Fibroblast of the aortic adventitia (primary cell): ENCODE measurements at places on chromosomes 3 and 15.

GRCh38 chr3:111972891-111973290 lies 5.9 kb upstream of the ABHD10 start:
- DNase-seq = no peak

GRCh38 chr15:76057332-76058000 lies 2.3 kb upstream of the TMEM266 start:
- peak; percentile 66 for DNase-seq

- DNase-seq = no peak
Observed at GRCh38 chr3:112115806-112116383, 17.2 kb downstream of the GCSAM start.

- no peak for DNase-seq
Observed at GRCh38 chr15:41392659-41393058, 9.6 kb downstream of the NDUFAF1 start.

DNA sequence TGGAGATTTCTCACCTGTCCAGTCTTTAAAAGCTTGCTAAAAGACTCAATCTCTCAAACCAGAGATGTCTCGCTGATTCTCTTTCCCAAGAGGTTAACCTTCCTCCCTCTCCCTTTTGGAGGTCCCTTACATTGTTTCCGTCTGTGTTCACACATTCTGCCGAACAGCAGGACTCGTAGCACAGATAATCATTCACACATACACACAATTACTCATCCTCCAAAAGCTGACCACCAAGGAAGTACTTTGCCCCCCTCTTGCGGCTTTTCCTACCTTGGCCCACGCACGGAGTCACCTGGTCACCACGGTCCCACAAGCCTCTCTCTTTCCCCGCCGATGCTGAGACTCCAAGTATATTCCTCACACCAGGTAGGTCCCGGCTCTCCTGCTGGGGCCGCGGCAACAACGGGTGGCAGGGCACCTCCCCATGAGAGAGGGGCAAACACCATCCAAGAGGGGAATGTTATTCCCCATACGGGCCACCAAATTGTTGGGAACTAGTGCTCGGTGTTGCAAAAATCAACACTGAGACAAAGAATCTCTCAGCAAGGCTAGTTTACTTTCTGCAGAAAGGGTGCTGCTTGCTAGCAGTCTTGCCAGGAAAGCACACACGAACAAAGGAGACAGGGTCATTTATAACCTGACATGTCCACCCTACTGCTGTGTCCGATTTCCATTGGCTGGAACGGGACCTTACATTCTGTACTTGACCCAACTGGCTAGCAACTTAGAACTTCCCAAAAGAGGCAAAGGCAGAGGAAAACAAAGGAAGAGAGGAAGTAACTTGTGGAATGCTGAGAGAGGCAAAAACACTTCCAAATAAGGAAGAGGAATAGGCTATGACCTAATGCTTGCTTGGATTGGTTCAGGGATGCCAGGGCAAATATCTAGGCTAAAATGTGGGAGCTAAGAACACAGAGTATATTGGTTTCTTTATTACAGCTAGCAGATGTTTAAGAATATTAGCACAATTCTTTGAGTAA lies 102.1 kb upstream of the NECTIN3 start:
- no peak for DNase-seq

- peak; percentile 44 for DNase-seq
Observed at GRCh38 chr3:167887096-167887495, 151.6 kb downstream of the SERPINI1 start.

GRCh38 chr15:56165234-56165633 lies 78.4 kb downstream of the RFX7 start:
- DNase-seq = no peak

GRCh38 chr3:141266797-141267555 lies 35.4 kb downstream of the PXYLP1 start:
- no peak for DNase-seq

DNA sequence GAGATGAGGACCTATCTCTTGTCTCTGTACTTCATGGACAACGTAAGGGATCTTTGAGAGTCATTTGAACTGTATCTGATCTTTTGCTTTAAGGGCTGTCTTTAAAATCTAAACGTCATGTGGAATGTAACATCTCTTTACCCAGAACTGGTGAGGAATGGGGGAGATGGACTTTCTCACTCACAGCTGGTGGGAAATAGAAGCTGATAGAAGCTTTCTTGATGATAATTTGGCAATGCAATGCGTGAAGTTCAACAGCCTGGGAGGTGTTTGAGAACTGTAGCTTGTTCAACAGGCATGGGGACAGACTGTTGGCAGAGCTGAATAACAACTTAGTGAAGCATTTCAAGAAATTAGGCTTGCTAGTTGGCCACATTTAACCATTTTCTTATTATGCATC lies 21.5 kb upstream of the RORA start:
- DNase-seq = no peak

DNA sequence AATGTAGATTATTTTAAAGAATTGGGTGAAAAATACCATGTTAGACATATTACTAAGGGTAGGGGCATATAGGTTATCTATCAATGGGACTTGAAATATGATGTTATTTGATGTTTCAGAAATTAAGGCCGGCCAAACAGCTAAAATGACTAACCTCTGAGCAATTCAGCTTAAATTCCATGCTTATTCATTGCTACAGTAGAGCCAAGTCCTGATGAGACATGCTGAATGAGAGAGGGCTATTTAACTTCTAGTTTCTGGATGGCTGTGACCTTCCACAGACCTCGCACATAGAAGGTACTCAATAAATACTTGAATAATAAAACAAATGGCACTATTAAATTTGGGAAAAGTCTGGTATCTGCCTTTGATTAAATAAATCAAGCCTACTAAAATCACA lies 175.6 kb upstream of the WNT5A start:
- DNase-seq = peak; percentile 55

- no peak for DNase-seq
Observed at GRCh38 chr3:123334056-123334455, 114.8 kb downstream of the ADCY5 start.

DNA sequence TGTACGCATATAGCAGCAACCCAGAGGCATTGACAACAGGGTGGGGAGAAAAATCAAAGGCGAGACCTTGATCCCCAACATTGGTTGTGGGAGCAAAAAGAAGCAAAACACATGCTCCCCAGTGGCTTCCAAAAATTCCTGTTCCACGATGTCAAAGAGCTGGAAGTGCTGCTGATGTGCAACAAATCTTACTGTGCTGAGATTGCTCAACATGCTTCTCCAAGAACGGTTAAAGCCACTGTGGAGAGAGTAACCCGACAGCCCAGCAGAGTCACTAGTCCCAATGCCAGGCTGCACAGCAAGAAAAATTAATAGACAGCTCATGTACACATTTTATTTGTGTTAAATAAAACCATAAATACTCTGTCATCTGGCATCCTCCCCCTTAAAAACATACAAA lies 179.9 kb upstream of the PFN2 start:
- peak; percentile 39 for DNase-seq

DNA sequence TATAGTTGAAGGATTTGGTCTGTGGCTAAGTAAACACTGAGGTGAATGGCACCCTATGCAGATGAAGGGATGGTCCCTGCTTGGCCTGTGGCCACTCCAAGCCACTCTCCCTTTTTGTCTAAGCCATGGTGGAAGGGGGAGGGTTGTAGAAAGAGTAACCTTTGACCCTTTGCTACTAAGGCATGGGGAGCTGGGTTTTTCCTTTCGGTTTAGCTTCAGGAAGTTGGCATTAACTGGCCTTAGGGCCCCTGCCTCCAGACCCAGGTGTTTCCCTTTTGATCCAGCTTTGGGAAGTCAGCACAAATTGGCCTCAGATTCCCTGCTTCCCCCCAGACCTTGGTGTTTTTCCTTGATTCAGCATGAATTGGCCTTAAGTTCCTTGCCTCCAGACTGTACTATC lies 49.5 kb downstream of the EFCAB12 start:
- no peak for DNase-seq

DNA sequence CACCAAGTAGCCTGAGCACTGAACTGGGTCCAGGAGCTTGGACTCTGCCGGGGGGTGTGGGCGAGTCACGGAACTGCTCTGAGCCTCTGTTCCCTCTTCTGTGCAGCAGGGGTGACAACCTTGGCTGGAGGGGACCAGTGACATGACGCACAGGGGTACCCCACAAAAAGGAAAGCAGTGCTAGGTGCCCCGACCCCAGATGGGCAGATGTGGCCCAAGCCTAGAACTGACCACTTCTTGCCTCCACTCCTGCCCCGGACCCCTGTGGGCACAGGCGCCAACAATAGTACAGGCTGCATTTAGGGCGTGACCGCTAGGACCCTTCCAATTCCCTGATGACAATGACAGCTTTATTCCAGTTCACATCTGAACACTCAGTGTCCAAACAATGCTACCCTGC lies 255.9 kb upstream of the LYSMD4 start:
- no peak for DNase-seq

- DNase-seq = peak; percentile 8
Observed at GRCh38 chr3:32758375-32758753, 59.4 kb upstream of the TRIM71 start.

DNA sequence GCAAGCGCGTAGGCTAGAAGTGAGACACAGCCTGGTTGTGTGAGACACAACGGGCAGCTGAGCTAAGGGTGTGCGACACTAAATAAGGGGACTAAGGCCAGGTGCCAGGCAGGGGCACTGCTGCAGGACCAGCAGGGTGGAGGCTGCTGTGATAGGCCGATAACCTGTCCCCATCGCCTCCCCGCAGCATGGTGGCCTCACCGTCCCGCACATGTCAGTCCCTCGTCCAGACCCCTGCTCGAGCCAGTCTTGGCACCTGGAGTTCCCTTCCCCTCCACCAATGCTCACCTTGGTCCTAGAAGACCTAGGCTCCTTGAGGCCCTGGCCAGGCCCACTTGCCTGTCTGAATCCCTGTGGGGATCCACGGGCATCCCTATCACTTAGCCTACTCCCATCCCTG lies 96.1 kb downstream of the HMG20A start:
- no peak for DNase-seq

GRCh38 chr15:48644467-48644826 lies 1.1 kb downstream of the FBN1 start:
- peak; percentile 64 for DNase-seq

DNA sequence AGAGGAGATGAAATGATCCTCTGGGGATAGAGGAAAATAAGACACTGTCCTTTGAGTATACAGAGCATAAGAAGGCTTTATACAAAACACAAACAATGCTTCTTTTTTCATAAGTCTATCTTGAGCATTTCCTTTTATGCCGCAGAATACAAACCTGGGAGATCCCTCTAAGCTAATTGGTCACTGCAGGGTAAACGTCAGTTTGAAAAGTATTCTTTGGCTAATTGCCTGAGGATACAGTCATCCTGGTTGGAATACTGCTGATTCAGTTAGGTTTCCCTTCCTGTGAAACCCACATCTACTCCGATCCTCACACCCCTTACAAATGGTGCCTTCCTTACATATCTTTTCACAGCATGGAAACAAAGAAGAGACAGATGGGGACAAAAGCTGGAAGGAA lies 10.6 kb downstream of the WNT5A start:
- DNase-seq = peak; percentile 73

GRCh38 chr3:69472093-69472492 lies 86.2 kb upstream of the FRMD4B start:
- no peak for DNase-seq

DNA sequence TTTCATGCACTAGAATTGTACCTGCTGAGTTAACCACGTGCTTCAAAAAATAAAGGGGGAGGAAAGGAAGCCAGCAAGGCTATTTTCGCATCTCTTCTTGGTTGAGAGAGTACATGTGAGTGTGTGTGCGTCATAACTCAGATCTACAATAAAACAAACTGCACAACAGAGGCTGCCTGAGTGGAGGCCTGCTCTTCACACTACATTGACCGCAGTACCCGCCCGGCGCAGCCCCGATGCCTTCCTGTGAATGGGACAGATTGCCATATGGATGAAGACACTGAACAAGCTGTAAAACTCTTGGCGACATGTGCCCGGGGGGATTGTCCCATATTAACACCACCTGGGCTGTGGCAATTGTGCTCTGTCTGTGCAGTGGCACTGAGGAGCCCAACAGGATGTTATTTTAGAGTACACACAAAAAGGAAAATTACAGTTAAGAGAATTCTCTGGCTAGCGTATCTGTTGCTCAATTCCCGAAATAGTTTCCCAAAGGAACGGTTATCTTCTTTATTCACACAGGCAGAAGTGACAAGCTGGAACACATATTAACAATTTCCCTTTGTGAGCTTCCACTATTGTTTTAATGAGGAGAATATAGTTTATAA lies 551.5 kb downstream of the FOXP1 start:
- peak; percentile 27 for DNase-seq

DNA sequence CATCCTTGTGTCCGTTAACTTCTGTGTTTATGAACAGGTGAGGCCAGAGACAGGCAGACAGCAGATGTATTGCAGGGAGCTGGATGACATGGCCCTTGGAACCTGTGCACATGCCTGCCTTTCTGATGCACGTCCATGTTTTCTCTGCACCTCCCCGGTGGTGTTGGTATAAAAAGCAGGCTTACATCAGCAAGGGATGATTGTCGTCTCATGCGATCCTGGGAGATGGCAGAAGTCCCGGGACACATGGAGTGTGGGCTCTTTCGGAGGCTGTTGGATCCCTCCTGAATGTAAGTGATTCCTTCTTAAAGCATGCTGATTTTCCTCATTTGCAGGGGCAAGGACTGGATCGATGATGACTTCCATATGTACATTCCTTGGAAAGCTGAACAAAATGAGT lies 134.8 kb downstream of the SNRPN start:
- no peak for DNase-seq

DNA sequence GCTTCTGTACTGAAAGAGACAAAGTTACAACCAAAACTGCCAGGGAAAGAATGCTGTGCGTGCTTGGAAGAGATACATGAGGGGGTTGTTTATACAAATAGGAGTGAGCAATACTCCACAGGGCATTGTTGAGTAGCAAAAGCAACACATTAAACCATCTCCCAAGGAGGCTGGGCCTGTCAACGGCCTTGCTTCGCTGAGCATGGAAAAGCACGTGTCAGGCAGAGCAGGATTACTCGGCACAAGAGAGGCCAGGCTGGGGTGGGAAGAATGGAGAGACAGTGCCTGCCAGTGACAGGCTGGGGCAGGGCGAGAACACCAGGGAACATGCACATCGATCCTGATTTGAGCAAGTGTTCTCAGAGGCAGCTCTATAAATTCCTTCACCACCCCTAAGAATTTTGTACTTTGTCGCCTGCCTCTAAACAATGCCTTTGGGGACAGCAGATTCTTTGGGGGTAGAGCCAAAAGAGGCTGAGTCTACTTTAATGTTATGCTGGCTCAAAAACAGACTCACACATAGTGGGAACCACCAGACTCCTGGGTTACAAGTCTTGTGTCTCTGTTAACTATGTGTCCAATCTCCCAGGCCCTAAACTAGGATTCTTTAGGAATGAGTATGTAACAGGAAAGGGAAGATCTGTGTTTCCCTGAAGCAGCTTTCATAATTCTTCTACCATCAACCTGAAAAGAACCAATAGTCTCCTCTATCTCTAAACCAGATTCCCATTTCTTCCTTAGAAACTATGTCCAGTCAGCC lies 67.2 kb downstream of the LIPC start:
- peak; percentile 66 for DNase-seq

GRCh38 chr3:171443211-171443957 lies 16.8 kb downstream of the TNIK start:
- DNase-seq = peak; percentile 77

GRCh38 chr15:82146990-82147461 lies 101.2 kb upstream of the MEX3B start:
- peak; percentile 83 for DNase-seq
